ENCODE measurements at places on chromosomes 7 and 10.
A peak's percentile ranks its signal among the peaks of the same experiment; 100 is the strongest.

- DNase-seq = no peak
Measured at GRCh38 chr7:1987084-1987535, 245.6 kb downstream of the MAD1L1 start.

GRCh38 chr7:37320848-37321468, 127.7 kb downstream of the ELMO1 start:
- DNase-seq = no peak

DNA sequence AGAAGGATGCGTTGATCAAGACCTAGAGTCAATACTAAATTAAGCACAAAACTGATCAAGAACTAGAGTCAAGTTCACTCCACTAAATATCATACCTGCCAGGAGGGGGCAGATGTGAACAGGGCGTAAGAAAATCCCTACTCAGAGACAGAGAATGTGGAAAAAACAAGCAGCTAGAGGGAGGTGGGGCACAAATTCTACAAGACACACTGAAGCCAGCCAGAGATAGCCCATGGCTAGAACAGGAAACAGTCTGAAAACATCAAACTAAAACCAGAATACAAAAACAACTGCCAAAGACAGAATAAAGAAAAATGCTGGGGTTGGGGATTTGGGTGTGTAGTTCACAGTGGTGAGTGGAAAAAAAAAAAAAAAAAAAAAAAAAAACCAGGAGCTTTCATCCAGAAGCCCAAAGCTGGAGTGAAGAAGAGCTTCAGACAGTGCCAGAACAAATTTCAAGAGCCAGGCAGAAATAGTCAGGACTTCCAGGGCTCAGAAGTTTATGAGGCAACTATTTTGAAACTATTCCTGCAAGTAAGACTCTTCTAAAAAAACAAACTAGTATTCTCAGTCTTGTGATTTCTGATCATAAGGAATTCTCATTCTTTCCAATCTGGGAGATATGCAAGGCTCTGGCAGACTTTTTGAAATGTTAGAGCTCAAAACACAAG, 118.3 kb downstream of the CCDC71L start:
- DNase-seq = peak; percentile 6

GRCh38 chr10:103177123-103177522, 15.9 kb downstream of the NT5C2 start:
- no peak for DNase-seq

GRCh38 chr7:70701477-70701876, 430.5 kb upstream of the GALNT17 start:
- no peak for DNase-seq

GRCh38 chr10:96610817-96611216, 24.0 kb upstream of the TM9SF3 start:
- no peak for DNase-seq

DNA sequence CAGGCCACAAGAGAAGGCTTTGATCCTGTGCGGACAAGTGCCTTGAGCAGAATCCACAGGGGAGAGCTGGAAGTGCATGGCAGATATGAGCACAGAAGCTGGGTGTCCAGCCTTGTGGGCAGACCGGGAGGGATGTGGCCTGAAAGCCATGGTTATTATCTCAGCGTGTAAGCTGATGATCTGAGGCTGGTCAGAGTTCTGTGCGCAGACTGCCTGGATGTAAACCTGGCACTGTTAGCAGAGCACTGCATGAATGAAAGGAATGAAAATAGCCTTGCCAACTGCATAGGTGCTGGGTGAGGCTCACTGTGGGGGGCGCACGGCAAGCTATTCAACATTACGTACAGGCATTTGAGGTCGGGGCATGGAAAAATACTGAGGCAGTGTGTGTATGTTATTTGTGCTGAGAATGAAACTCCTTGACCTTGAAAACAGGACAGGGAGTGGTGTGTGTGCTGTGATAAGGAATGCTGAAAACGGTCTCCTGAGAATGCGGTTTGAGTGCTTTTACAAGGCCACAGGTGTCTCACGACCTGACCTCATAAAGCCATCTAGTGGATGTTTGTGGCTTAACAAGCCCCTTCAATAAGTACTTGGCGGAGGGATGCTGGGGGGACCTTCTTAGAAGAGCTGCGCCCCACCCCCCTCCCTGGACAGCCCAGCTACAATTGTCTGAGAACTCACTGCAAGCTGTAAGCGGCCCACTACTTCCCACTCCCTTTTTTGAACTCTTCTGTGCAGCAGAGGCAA, 18.7 kb downstream of the AKR1C1 start:
- no peak for DNase-seq

DNA sequence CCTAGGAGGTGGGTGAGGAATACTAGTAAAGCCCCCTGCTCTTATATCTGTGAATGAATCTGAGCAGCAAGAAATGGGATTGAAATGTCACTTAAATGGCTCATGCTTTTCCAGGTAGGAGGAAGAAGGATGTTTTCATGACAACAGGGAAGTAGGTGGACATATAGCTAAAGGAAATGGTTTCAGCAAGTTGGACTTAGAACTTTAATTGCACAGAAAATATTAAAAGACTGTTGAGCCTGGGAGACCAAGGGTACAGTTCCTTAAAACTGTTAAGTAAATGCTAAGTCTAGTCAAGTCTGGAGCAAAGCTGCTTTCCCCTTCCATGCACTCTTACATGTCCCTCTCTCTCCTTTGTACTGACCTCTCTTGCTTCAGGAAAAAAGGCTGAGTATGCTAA, 301.3 kb downstream of the HGF start:
- no peak for DNase-seq

GRCh38 chr7:17535776-17536175, 237.3 kb downstream of the AHR start:
- DNase-seq = peak; percentile 36

DNA sequence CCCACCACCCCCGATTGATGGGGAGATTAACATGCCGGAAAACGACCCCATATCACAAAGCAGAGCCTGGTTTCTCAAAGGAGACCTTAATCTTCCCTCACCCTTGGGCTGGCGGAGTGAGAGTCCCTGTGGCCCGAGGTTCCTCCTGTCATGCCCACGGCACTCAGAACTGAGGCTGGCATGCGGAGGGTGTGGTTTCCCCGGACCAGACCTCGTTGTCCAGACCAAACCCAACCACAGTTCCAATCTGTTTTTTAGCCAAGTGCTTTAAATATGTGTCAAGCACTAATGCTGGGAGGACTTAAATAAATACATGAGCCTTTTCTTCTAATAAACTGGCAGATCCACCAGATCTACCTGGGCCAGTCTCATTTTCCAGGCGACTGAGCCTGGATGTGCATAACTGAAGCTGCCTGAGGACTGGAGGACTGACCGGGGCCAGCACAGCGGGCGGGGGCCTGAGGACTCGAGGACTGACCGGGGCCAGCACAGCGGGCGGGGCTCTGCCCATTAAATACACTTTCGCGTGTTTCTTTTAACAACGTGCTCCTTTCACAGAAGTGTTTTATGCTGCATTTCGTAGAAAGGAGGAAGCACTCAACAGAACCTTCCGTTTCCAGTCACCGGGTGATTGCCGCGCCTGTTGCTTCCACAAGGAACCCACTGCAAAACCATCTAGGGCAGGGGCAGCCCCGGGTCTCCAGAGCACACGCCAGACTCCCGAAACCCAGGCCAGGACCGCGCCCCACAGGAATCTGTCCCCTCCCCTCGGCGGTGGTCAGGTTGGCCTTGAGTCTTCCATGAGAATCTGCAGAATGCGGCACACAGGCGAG, 334.6 kb downstream of the PTPRN2 start:
- no peak for DNase-seq

DNA sequence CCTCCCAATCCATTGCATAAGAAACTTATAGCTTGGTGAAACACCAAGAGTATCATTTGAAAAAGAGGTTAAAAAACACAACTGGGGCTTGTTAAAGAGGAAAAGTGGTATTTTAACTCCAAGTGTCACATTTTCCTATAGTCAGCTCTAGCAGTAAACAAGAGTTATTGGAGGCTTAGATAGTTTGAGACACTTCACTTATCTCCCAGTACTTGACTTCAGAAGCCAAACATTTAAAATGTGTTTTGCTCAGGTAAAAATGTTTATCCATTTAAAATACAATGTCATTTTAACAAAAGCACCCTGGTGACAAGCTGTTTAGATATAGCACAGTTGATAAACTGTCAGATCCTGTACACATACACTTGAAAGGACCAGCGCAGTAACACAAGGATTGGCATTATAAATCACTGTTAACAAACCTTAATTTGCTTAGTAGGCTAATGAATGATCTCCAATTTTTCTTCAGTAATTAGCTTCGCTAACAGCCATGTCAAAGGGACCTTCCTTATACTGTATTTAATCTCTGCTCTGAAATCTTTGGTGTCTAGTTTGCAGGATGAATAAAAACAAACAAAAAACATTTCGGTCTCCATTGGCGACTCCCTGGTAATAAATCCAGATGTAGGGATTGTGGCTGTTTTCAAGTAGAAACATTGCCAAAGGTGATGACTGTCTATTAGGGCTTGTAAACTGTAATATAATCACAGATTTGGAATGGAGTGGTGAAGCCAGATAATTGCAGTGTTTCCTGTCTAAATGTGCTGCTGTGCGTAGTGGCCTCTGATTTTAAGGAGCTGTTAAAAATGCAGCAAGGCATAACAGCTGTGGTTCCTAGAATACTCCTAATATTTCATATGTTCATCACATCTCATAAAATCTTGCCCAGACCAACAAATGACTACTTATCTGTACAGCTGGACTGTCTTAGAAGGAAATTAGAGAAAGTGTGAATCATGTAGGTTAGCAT, 545.1 kb downstream of the AUTS2 start:
- DNase-seq = peak; percentile 67

- DNase-seq = no peak
Measured at GRCh38 chr10:114518401-114519305, 114.4 kb upstream of the AFAP1L2 start.

GRCh38 chr7:55912748-55913158, 25.5 kb downstream of the ZNF713 start:
- no peak for DNase-seq

DNA sequence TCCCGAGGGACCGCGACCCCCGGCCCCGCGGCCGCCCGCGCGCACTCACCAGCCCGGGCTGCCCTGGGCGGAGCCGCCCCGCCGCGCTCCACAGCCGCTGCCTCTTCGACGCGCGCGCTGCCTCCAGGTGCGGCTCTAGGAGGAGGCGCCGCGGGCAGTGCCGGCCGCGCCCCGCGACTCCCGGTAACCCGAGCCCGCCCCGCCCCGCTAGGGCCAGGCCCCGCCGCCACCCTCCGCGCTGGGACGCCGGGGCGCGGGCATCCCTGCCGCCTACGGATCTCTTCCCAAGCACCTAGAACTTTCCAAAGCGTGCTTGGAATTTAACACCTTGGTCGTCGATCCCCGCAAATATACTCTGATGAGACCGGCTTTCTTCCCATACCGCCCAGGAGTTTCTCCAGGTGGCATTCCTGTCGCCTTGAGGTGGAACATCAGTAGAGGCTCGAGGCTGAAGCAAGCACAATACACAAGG, at the start of gene SLC26A5:
Gene SLC26A5, minus strand, starts transcription at position 159 of the 472 bp plus-strand sequence. CDS start 24,693 bp downstream, outside the sequence.
- no peak for DNase-seq

GRCh38 chr7:115066050-115066449, 144.2 kb downstream of the MDFIC start:
- no peak for DNase-seq

- no peak for DNase-seq
Measured at GRCh38 chr10:68696018-68696417, 25.0 kb upstream of the CCAR1 start.

GRCh38 chr10:88895250-88895649, 15.2 kb downstream of the STAMBPL1 start:
- no peak for DNase-seq

DNA sequence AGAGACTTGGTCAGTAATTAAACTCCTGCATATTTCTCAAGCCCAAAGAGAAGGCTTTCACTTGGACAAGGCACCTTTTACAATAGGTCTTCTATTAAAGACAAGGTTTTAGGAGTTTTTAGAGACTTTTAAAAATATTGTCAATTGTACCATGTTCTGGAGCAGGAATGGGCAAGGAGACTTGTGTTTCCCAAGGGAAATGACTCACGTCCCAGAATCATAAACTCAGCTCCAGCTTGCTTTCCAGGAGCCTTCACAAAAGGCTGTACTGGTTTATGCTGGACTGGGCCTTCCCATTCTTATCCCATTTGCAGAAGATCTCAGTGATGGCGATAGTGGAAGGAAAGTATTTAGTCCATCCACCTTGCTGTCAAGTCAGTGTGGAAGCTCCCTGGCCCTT, 7.8 kb upstream of the GLI3 start:
- DNase-seq = no peak

- DNase-seq = no peak
Measured at GRCh38 chr7:1008733-1009363, 25.9 kb downstream of the CYP2W1 start.

GRCh38 chr7:71133856-71134255, 1.9 kb downstream of the GALNT17 start:
- peak; percentile 77 for DNase-seq

DNA sequence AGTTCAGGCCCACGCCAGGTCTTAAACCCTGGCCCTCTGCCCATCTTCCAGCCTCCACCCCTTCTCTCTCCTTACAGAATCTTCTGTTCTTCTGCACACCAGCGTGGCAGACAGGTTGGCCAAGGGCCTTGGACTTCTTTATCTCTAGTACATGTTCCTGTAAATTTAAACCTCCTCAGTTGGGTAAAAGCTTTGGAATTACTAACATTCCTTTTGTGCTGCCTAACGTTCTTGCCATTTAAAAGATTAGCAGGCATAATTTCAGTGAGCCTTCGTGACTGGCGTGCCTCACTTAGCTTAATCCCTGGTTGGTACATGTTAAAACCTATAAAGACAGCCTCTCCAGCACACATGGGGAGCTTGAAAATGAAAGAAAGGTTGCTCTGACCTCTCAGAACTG, 192.2 kb downstream of the CUX1 start:
- DNase-seq = no peak

DNA sequence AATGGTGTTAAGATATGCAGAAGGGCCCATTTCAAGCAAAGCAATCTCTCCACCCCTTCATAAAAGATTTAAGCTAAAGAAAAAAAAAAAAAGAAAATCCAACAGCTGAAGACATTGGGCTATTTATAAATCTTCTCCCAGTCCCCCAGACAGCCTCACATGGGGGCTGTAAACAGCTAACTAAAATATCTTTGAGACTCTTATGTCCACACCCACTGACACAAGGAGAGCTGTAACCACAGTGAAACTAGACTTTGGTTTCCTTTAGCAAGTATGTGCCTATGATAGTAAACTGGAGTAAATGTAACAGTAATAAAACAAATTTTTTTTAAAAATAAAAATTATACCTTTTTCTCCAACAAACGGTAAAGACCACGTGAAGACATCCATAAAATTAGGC, 28.6 kb downstream of the PPP3CB start:
- no peak for DNase-seq

GRCh38 chr10:50312464-50313437, 61.4 kb upstream of the ASAH2 start:
- no peak for DNase-seq

DNA sequence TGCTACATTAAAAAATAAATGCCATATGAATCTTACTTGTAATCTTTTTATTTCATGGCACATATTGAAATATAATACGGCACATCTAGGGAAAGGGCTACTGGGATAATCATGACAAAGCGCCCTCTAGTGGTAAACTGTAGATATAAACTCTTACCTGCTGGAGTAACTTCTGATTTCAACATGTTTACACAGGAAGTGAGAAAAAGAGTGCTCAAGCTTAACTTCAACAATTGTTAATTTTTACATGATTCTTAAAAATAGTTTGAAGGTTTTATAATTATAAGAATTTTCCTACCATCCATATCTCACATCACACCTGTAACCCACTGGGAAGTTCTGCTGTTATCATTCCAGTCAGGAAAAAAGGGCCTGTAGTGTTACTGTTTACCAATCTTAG, 2.0 kb upstream of the HEPACAM2 start:
- DNase-seq = peak; percentile 10

Measured in skin of body (tissue), 3 donors.